ENCODE measurements at places on chromosomes 12 and 14.

DNA sequence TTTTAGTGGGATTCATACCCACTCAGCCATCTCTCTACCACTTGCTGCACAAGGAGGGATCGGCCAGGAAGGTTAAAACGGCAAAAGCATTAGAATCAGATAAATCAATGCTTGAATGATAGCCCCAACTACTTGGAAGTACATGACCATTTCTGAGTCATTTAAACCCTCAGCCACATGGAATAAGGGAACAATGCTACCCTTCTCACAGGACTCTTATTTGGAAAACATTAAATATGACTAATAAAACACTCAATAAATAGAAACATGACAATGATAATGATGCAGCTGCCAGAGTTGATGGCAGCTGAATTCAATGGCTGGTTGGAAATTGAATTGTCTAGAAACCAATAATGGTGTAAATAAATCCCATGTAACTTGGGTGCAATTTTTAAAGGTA lies 165.4 kb downstream of the FLRT2 start:
- no peak for DNase-seq

GRCh38 chr14:104724407-104724980 lies 465 bp downstream of the ADSS1 start:
- DNase-seq, result peak; percentile 47

- no peak for DNase-seq
Measured at GRCh38 chr12:106522708-106523107, 60.1 kb upstream of the RFX4 start.

GRCh38 chr14:99899578-99900178 lies 106.5 kb downstream of the EML1 start:
- peak; percentile 8 for DNase-seq

- DNase-seq, result no peak
Measured at GRCh38 chr12:117388951-117389446, 27.6 kb upstream of the NOS1 start.

DNA sequence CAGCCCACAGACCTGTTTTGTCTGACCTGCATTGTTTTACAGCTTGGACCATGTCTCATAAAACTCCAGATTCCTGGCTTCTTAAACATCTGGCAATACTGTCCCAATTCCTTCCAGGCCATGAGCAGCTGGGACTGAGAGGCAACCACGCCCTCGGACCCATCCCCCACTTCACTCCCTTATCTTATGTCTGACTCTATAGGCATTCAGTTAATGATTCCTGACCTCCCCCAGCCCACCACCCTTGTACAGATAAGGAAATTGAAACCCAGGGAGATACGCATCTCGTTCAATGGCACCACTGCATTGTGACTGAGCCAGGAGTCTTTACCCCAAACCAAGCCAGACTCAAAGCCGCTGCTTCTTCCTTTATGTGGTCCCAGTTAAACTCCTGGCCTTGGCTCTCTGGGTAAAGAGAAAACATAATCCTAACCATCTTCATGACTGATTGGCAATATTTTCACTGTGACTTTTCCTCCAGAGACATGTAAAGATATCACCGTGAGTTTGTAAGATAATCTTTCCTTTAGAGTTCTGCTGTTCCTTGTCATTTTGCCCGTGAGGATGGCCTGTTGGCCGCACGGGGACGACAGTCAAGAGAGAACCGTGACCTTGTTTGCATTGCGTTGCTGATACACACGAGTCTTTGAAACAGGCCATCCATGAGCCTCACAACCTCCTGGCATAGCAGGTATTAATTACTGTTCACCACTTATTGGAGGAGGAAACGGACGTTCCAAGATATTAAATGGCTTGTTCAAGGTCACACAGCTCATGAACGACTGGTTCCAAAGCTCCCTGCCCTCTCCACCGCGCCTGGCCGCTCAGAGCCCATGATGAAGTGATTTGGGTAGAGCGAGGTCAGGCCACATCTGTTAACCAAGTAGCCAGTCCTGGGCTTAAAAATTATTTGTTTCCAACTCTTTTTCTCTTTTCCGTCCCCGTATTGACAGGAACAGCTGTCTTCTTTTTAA lies 39.4 kb downstream of the MAP1LC3B2 start:
- no peak for DNase-seq
